Osteocyte (in vitro differentiated cells): ENCODE measurements at places on chromosomes 2 and 18. TPM values are rescaled to one million over a fixed set of nuclear protein-coding genes. Genes with fewer than 3 reads are reported as not detected.

- no peak for DNase-seq
- no peaks in the 10 kb centered on the region for H3K36me3 ChIP-seq
- peaks cover 13% of the 10 kb centered on the region for H3K4me1 ChIP-seq
- peaks cover 2% of the 10 kb centered on the region for H3K27me3 ChIP-seq
- no peak overlapping the region for H3K27ac ChIP-seq
Measured at GRCh38 chr2:181312515-181312927, 144.7 kb upstream of the ITGA4 start.

FEV gene
- not detected in 2 replicates for total RNA-seq

DNA sequence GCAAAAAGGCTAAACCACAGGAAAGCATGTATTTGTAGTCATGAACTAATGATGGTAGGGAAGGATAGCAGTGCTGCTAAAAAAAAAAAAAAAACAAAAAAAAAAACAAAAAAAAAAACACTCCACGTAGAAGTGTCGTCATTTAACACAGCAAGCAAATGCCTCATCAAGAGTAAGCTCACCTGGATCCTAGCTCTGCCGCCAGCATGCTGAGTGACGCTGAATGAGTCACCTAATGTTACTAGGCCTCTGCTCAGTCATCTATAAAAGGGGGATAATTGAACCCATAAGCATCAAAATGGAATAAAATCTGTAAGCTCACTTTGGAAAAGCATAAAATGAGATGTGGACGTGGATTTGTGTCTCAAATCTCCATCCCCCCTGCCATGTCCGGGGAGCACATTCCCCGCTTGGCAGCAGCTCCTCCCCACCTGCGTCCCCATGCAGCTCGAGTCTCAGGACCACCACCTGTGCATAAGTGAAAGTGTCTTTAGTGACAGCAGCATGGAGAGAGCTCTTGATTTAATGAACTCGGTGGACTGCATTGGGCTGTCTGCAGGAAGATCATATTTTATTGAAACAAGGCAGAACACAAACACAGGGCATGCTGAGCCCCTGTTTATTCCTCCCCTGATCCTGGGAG is 427.5 kb downstream of the LRATD1 start:
- H3K27ac ChIP-seq = no peak overlapping the region
- H3K36me3 ChIP-seq = no peaks in the 10 kb centered on the region
- H3K4me1 ChIP-seq = no peaks in the 10 kb centered on the region

DNA sequence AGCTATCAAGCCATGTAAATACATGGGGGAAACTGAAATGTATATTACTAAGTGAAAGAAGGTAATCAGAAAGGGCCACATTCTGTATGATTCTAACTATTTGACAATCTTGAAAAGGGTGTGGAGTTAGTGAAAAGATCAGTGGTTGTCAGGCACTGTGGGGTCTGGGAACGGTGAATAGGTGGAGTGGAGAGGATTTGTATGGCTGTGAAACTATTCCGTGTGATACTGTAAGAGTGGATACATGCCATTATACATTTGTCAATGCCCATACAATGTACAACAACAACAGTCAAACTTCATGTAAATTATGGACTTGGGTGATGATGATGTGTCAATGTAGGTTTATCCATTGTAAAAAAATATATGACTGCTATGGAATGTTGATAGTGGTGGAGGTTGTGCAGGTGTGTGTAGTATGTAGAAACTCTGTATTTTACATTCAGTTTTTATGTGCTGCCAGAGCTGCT is 1116.2 kb downstream of the SUCLG1 start:
- H3K4me3 ChIP-seq = no peak overlapping the region
- H3K27me3 ChIP-seq = no peaks in the 10 kb centered on the region
- no peaks in the 10 kb centered on the region for H3K36me3 ChIP-seq
- H3K27ac ChIP-seq = no peak overlapping the region
- no peaks in the 10 kb centered on the region for H3K4me1 ChIP-seq

DNA sequence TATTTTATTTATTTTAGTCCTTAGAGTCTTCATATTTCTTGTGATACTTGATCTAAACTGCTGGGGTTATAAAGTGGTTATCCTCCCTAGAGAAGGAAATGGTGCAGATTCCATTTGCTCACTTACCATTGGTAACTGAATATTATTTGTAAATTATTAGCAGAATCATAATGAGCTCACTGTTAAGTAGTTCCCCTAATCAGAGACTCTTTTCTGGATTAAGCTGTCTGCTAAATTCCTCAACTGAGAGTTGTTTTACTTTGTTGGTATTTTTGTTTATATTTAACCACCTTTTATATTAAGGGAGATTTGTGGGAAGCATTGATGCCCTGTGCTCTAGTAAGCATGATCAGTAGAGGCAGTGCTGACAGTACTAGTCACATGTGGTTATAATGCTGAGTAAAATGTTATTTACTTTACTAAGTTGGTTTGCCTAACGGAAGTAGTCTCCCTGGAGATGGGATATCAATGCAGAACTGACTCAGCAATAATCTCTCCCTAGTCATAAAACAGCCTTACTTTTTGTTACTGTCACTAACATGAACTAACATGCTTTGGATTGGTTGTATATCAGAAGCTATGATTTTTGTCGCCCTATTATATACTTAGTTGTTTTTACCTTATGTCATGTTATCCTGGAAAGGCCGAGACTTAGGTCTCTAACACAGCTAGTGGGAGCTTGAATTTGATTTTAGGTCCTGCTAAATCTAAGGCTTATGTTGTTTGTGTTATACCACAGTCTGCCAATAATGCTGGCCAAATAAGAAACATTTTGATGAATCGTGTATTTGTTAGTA is 166.7 kb downstream of the MCFD2 start:
- peaks cover 5% of the 10 kb centered on the region for H3K36me3 ChIP-seq
- no peak overlapping the region for H3K4me3 ChIP-seq
- H3K27me3 ChIP-seq = no peaks in the 10 kb centered on the region
- H3K27ac ChIP-seq = peak overlapping the region; percentile 87
- no peak for DNase-seq
- peaks cover 55% of the 10 kb centered on the region for H3K4me1 ChIP-seq

DNA sequence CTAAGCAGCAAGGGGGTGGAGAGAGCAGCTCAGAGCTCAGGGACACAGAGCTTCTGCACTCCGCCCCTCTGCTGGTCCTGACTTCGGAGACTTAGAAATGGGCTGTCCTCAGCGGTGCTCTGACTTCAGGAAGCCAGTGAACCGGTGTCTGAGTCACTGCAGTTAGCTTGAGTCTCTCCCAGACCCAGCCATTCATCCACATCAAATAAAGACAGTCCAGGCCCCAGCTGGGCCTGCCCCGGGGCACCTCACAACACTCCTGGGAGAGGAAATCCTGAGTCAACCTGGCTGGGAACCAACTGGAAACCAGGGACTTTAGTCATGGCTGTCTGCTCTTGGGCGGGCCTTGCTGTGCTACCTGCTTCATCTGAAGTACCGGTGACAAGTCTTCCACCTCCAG is 5.4 kb upstream of the ITGB6 start:
- peaks cover 2% of the 10 kb centered on the region for H3K36me3 ChIP-seq
- peak overlapping the region; percentile 96 for H3K27ac ChIP-seq
- H3K27me3 ChIP-seq = no peaks in the 10 kb centered on the region
- H3K4me3 ChIP-seq = no peak overlapping the region
- DNase-seq = peak; percentile 88
- H3K4me1 ChIP-seq = peaks cover 81% of the 10 kb centered on the region

GRCh38 chr2:209579230-209579749 is 155.4 kb downstream of the MAP2 start:
- no peak for DNase-seq
- H3K27me3 ChIP-seq = peaks cover 8% of the 10 kb centered on the region
- peak overlapping the region; percentile 75 for H3K4me3 ChIP-seq
- H3K36me3 ChIP-seq = no peaks in the 10 kb centered on the region

DNA sequence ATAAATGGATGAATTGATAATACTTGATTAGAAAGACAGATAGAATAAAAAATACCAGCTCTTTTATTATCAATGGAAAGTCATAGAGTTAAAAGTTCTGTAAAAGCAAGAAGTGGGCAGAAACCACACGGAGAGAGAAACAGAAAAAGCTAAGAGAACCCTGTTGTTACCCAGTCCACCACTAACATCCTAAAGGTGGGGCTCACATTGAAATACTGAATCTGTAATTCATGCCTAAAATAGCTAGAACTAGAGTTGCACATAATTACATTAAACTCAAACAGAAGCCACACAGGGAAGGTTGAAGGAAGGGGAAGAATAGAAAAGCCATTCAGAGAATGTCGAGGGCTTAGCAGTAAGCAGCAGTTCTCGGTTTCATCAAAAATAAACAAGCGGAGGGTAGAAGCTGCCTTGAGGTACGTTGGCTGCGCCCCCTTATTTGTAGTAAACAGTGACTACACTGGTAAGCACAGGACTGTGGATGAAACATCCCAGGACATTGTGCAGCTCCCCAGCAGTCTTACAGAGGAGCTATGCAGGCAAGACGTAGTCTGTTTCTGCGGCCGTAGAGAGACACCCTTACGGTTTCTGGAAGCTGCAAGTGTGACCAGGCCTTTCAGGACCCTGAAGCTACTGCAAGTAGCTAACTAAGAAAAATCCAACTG is 1247.0 kb upstream of the GYPC start:
- no peaks in the 10 kb centered on the region for H3K27me3 ChIP-seq
- DNase-seq = no peak
- H3K4me1 ChIP-seq = peaks cover 20% of the 10 kb centered on the region
- no peak overlapping the region for H3K27ac ChIP-seq
- no peak overlapping the region for H3K4me3 ChIP-seq

GRCh38 chr2:144771348-144771747 is 251.4 kb upstream of the ZEB2 start:
- H3K27me3 ChIP-seq = no peaks in the 10 kb centered on the region
- no peak overlapping the region for H3K4me3 ChIP-seq

- H3K36me3 ChIP-seq = no peaks in the 10 kb centered on the region
- peaks cover 32% of the 10 kb centered on the region for H3K27me3 ChIP-seq
- H3K27ac ChIP-seq = no peak overlapping the region
- H3K4me3 ChIP-seq = peak overlapping the region; percentile 90
- H3K4me1 ChIP-seq = peaks cover 36% of the 10 kb centered on the region
- DNase-seq = peak; percentile 87
Measured at GRCh38 chr2:199458806-199459285, 1.1 kb upstream of the SATB2 start.

- H3K4me1 ChIP-seq = peaks cover 8% of the 10 kb centered on the region
- peak overlapping the region; percentile 8 for H3K27ac ChIP-seq
- H3K27me3 ChIP-seq = no peaks in the 10 kb centered on the region
- no peak for DNase-seq
Measured at GRCh38 chr2:86185517-86186212, 9.6 kb downstream of the IMMT start.

- no peak overlapping the region for H3K27ac ChIP-seq
- no peaks in the 10 kb centered on the region for H3K4me1 ChIP-seq
- no peaks in the 10 kb centered on the region for H3K27me3 ChIP-seq
- no peak for DNase-seq
Measured at GRCh38 chr2:147327613-147328012, 517.2 kb upstream of the ACVR2A start.

DNA sequence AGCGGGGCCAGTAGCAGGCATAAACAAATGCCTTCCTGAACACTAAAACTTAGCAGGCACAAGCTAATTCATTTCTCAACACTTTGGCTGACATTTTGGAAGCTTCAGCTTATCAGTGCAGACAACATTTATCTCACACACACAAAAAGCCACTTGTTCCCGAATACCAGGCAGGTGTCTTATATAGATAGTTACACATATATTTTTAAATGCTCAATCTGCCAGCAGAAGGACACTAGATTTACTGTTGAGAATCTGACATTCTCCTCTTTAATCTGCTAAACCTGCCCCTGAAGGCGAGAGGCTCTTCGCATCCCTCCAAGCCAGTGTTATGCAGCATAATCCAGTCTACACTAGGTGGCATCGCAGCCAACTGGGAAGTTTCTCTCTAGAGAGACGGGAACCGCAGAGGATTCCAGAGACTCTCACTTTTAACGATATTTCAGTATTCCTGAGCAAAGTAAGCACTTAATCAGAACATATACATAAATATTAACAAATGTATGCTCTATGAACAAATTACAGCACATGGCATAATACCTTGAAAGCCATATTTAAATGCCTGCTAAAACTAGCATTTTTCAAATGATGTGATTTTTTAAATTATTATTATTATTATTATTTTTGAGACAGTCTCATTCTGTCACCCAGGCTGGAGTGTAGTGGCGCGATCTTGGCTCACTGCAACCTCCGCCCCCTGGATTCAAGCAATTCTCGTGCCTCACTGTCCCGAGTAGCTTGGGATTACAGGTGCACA is 90.2 kb upstream of the SCG2 start:
- peaks cover 6% of the 10 kb centered on the region for H3K4me1 ChIP-seq
- no peak for DNase-seq
- no peaks in the 10 kb centered on the region for H3K27me3 ChIP-seq
- H3K36me3 ChIP-seq = peaks cover 2% of the 10 kb centered on the region

- H3K36me3 ChIP-seq = no peaks in the 10 kb centered on the region
- H3K27me3 ChIP-seq = peaks cover 68% of the 10 kb centered on the region
- H3K4me3 ChIP-seq = no peak overlapping the region
- no peak for DNase-seq
- no peaks in the 10 kb centered on the region for H3K4me1 ChIP-seq
Measured at GRCh38 chr2:132403146-132403545, 13.5 kb upstream of the GPR39 start.

DNA sequence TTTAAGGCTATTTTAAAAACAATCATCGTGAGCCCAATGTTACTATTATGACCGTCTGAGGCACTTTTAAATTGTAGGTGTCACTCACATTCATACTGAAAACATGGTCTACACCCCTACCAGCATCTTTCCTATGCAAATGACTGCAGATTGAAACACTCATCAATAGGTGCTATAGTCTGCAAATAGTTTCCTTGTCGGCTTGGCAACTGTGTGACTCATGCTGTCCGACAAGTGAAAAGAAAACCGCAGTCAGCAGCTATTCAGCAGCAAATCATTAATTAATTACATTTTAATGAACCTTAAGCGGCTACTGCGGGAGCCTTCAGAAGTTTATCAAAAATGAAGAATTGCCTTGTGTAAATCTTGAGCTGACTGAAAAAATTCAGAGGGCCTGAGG is 134.4 kb downstream of the FIGN start:
- H3K36me3 ChIP-seq = peaks cover 2% of the 10 kb centered on the region
- H3K4me3 ChIP-seq = peak overlapping the region; percentile 11
- H3K4me1 ChIP-seq = peaks cover 83% of the 10 kb centered on the region
- H3K27ac ChIP-seq = peak overlapping the region; percentile 70

EPB41L3 gene
- total RNA-seq = 15.6 and 15.7 TPM in 2 replicates

GRCh38 chr2:79964966-79965365 is 339.6 kb downstream of the LRRTM1 start:
- DNase-seq = no peak
- H3K36me3 ChIP-seq = no peaks in the 10 kb centered on the region
- H3K27me3 ChIP-seq = no peaks in the 10 kb centered on the region
- no peak overlapping the region for H3K4me3 ChIP-seq

DNA sequence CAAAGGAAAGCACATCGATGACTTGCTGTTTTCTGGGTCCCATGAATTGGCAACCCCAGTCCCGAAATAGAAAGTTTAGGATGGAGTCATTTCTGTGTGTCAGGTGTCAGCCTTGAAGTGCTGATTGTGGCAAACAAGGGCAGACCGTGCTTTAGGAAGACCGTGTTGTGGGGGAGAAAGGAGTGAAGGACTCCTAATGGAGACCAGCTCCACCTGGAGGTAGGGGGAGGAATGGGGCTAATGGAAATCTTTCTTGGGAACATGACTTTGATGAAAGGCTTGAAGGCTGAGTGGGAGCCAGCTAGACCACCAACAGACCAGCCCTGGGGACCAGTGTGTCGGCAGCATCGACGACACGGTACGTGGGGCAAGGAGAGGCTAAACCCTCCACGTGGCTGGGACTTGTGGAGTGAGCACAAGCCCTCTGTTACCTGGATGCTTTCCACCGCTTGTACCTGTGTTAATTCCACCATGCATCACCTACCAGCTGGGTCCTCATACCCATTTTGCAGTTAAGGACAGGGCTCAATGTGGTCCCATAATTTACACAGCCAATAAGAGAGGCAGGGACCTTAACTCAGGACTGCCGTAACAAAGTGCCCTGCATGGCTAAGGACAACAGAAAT is 104.2 kb downstream of the SH3BP4 start:
- H3K27ac ChIP-seq = no peak overlapping the region
- H3K4me1 ChIP-seq = peaks cover 12% of the 10 kb centered on the region
- no peak overlapping the region for H3K4me3 ChIP-seq
- H3K27me3 ChIP-seq = no peaks in the 10 kb centered on the region
